Gastroesophageal sphincter (tissue), 4 donors: ENCODE measurements at places on chromosomes 5 and 9. TPM values are rescaled to one million over a fixed set of nuclear protein-coding genes. Genes with fewer than 3 reads are reported as not detected.

The PKD2L2 gene
- not detected for total RNA-seq

The PFN3 gene
- total RNA-seq: not detected

The SLC35D2 gene
- total RNA-seq: 33.8 TPM

The ENTREP1 gene
- 18.1 TPM for total RNA-seq

The SLC4A9 gene
- not detected for total RNA-seq

The RFX3 gene
- 7.5 TPM for total RNA-seq

The ASPN gene
- 46.4 TPM for total RNA-seq

The C1QTNF3 gene
- total RNA-seq: 8.2 TPM
